Stimulated activated CD8-positive, alpha-beta memory T cell treated with anti-CD3 and anti-CD28 coated beads, Interleukin-4, amount 100 ng/mL, for 1 hour (primary cell): ENCODE measurements at places on chromosomes 6 and 20.

GRCh38 chr6:71345476-71346333, 57.1 kb downstream of the OGFRL1 start:
- no peak for DNase-seq

DNA sequence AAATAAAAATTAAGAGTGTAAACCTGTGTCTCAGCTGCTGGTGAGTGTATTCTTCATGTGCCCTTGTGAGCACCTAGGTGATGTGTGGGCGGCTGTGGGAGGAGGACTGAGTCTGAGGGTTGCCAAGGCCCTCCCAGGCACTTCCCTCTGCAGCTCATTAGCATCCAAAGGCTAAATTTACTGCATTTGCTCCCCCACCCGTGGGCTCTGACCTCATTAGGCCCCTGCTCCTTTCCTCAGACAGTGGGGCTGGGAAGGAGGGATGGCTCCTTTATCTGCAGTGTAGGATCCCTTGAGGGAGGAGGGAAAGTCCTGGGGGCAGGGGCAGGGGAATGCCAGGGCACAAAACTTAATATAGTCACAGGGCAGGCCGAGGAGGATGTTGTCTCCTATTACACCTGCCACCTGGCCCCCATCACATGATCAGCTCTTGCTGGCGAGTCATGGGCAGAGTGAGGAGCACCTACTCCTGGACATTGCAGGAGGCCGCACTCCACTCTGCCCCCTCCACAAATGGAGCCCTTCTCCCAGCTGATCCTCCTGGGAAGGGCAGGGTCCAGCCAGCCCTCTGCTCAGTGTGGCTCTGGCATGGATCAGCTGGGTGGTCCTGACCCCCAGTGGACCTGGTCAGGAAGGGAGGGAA, 133.2 kb downstream of the MRPL14 start:
- DNase-seq: no peak

GRCh38 chr20:5003626-5004025, 2.3 kb upstream of the SLC23A2 start:
- no peak for DNase-seq

DNA sequence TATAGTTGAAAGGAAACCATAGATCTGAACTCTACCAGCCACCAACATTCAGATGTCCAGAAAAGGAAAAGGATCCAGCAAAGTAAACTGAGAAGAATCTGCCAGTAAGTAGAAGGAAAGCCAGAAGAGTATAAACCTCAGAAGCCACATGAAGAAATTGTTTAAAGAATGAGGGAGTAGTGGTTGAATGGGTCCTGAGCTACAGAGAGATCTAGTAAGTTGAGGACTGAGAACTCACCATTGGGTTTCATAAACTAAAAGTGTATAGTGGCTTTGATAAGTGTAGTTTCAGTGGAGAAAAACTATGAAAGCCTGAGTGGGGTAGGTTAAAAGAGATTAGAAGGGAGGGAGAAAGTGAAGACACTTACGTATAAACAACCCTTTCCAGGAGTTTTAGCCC, 32.0 kb upstream of the SUMO4 start:
- DNase-seq: no peak

- DNase-seq: no peak
Measured at GRCh38 chr6:135505648-135506047, 8.1 kb upstream of the AHI1 start.

GRCh38 chr6:129908356-129908755, 47.2 kb upstream of the TMEM244 start:
- no peak for DNase-seq

DNA sequence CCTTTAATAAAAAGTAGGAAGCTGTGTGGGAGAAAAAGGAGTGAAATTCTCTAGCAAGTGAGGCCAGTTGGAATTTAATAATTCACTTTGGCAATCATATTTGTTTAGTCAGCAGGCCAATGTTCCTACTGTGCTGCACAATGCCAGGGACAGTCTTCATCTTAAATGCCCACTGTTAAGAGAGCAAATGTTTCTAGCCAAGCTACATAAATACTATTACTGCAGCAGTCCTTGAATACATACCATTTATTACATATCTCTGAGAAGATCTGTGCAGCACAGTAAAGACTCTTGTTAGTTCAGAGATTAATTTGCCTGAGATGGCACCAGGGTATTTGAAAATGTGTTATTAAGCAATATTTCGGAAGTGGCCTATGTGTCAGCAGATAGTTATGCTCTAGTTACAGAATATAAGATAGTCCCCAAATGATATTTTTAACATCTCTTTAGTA, 105.4 kb downstream of the OGFRL1 start:
- no peak for DNase-seq

GRCh38 chr6:35601331-35602132, 87.2 kb downstream of the FKBP5 start:
- DNase-seq: peak; percentile 21

GRCh38 chr6:897528-898207, 204.7 kb upstream of the EXOC2 start:
- DNase-seq: no peak

DNA sequence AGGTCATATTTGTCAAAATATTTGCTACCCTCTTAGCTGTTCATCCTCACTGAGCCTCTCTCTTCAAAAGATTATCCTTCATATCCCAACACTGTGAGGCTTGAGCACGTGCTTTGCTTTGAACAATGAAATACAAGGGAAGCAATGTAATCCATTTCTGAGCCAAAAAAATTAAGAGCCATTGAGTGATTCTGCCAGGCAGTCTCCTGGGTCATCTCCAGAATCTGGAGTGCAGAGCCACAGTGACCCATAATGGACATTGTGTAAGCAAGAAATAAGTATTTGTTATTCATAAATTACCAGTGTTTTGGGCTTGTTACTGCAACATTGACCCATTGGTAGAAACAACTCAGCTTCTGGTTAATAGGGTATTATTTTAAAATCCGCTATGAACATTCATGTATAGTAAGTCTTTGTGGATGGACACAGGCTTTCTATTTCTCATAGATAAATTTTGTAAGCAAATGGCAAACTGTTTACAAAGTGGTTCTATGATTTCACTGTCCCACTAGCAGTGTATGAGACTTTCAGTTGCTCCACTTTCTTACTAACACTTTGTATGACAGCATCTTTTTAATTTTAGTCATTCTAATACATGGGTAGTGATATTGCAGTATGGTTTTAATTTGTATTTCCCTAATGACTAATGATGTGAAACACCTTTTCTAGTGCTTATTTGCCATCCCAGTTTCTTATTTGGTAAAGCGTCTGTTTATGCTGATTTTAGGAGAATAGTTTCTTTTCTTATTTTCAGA, 358.2 kb downstream of the PLCB1 start:
- no peak for DNase-seq

GRCh38 chr20:41853806-41854205, 235.6 kb upstream of the CHD6 start:
- DNase-seq: no peak

DNA sequence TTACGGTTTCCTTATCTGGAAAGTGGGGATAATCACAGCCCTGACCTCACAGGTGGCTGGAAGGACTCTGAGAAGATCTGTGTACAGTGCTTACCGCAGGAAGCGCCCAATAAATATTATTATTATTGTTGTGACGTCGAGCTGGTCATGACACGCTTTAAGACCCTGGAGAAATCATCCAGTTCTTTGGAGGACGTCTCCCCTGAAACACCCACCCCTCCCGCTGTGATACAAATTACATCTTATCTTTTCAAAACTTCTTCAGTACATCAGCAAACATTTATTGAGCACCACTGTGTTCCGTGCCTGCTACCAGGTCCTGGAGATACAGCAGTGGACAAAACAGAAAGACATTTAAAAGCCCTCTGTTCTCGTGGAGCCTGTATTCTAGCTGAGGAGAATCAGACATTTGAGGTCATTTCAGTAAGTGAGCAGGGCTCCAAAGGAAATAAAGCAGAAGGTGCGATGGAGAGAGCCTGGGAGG, 118.7 kb downstream of the CEBPB start:
- DNase-seq: no peak

GRCh38 chr6:154824076-154824475, 90.9 kb downstream of the SCAF8 start:
- no peak for DNase-seq

GRCh38 chr6:89585154-89585553, 53.4 kb downstream of the LYRM2 start:
- DNase-seq: no peak

DNA sequence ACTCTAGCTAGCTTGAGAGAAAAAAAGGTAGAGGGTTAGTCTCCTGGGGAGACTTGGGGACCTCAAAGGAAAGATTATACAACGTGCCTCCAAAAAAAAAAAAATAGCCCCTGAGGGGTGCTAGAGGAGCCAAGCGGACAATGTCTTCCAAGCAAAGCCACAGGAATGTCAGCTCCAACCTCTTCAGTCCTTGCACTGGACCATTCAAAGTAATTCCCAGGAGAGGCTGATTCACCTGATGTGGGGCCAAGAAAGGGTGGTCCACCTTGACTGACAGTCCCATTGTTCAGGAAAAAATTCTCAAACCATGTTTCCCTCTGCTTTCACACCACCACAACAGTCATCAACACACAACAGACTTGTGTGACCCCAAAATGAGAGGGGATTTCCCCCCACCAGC, 30.7 kb downstream of the ASIP start:
- DNase-seq: no peak

- no peak for DNase-seq
Measured at GRCh38 chr6:52544602-52545405, 32.1 kb downstream of the TRAM2 start.

DNA sequence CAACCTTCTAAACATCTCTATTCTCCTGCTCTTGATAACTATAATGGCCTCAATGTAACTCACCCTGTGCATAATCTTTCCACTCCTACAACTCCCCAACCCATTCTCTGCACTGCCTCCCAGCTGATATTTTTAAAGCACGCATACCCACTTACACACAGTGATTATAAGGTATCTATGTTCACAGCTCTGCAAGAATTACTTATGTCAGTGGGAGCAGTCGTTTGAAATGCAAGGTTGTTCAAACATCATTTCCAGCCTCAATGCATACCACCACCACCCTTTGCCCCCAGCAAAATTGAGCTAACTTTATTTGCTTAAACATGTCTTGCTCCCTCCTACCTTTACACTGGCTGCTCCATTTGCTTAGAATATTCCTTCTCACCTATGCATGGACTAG, 506.0 kb downstream of the RFPL4B start:
- no peak for DNase-seq

DNA sequence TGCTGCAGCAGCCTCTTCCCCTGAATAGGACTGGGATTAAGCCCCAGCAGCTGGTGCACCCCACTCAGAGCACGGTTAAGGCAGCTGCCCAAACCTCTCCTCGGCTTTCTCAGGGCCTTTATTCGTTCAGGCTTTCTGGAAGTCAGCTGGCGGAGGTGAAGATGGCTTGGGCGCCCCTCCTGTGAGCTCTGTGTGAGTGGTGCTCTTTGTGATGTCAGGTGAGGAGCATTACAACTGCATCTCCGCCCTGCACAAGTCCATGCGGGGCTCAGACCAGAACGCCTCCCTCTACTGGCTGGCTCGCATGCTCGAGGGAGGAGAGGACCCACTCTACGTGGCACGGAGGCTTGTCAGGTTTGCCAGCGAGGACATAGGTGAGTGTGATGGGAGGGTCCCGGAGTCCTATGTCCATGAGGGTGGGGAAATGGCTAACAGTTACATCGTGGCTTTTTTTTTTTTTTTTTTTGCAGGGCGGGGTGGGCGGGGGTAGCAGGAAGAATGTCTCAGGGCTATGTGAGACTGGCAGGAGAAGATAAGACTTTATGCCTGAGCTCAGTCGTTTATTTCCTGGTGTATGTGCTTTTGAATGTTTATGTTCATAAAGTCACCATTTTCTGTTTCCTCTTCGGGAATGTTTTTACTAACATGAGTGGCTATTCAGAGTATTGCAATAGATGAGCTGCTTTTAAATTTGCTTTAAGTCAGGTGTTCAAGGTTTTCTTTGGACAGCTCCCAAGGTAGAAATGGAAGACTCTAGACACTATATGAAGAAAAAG, 18.2 kb downstream of the WRNIP1 start:
- no peak for DNase-seq

DNA sequence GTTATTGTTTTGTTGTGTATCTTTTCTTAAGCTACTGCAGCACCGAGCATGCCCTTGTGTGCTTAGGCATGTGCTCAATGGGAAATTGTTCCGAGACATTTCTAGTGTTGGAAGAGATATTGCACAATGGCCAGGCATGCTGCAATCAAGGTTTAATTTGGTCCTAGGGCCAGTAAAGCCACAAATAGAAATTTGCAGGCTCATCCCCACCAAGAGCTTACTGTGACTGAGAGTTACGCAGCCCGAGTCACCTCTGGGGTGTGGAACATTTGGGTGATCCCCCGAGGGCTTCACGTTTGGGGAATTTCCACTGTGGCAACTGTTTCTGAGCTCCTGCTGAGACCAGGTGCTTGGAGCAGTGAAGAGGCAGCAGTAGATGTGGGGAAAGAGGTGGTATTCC, 65.8 kb downstream of the ADTRP start:
- no peak for DNase-seq

- DNase-seq: no peak
Measured at GRCh38 chr20:23625236-23625964, 12.4 kb downstream of the CST3 start.

DNA sequence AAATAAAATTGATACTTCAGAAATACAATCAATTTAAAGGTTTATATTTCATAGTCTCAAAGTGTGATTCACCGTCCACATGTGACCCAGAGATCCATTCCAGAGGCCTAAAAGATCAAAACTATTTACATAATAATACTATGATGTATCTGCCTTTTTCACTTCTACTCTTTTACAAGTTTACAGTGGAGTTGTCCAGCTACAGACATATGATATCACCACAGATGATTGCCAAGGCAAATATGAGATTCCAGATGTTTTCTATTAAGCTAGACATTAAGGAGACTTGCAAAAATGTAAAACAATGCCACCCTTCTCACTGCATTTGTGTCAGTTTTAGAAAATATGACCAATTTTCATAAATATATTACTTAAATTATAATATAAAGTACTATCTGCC, 443.7 kb downstream of the GJA1 start:
- DNase-seq: no peak

DNA sequence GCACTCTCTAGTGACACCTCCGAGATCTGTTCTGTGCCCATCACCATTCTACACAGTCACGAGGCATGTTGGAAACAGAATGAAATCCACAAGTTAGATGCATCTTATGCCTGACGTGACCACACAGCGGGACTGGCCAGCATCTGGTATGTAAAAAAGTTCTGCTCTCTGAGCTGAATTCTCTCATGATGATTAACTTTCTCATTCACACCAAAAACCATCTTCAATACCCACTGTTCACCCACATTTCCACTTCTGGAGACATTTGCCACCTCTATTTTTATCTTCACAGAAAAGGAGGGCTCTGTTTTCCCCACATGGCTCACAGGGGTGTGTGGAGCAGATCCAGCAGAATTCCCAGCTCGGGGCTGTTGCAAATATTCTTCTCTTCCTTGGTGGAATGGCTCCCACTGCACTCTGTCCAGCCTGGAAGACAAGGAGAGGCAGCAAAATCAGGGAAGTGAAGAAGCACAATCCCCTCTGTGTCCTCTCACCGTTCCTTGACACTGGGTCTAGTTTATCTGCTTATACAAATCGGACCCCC, 303.4 kb downstream of the TAF4 start:
- DNase-seq: no peak
